Stimulated activated naive B cell treated with anti-CD40 and anti-IgM and Interleukin-4, amounts not matched to agents 10 μg/mL and 1 μg/mL and 100 μg/mL, for 72 hours (primary cell): ENCODE measurements at places on chromosomes 12 and 14.

DNA sequence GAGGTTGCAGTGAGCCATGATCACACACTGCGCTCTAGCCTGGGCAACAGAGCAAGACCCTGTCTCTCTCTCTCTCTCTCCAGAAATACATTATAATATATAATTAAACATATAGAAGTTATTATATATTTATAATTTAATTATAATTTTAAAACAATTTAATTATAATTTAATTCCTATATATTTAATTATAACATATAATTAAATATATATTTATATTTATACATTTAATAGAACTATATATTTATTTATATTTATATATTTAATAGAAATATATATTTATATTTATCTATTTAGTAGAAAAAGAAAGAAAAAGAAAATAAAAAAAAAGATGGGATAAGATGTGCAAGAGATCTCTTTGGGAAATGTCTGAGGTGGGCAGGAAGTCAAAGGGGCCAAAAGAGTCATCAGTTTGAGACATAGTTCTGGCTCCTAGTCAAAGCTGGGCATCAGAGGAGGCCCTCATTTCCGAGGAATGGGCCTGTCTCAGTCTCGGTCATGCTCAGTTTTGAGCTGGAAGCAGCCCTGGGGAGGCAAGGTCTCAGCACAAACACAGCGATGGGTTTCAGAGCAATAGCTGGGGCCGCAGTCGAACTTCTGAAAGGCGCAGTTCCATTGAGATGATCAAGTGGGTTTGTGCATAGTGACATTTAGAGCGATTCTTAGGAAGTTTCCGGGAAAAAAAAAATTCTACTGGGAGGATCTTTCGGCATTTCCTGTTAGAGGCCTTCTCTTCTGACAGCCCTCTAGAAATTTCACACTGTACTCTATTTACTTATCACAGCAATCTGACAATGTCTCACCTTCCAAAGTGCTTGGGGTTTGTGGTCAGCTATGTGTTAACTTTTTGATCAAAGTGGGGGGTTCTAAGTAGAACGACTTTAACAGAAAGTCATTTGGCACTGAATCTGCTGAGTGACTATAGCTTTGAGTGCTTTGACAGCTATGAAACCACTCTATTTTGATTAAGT, 58.7 kb upstream of the GZMB start:
- no peaks in the 10 kb centered on the region for H3K36me3 ChIP-seq
- H3K27me3 ChIP-seq = no peaks in the 10 kb centered on the region
- DNase-seq = no peak
- H3K27ac ChIP-seq = no peak overlapping the region

DNA sequence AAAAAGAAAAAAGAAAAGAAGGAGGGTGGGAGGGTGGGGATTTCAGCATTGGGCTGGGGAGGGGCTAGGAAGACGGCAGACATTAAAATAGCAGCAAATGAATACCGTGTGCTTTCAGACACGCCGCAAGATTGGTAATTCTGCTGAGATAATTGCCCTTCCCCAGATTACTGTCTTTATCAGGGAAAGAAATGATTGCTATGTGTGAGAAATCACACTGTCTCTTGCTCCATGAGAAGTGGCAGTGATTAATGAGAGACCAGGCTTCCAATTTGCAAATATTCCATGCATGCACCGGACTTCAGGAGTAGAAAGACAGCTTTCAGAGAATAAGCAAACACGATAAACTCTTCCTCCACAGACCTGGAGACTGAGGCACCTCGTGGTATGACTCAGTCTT, 7.6 kb upstream of the KCNA5 start:
- H3K4me3 ChIP-seq = no peak overlapping the region
- no peak overlapping the region for H3K27ac ChIP-seq
- H3K4me1 ChIP-seq = peaks cover 12% of the 10 kb centered on the region
- H3K27me3 ChIP-seq = peaks cover 20% of the 10 kb centered on the region
- DNase-seq = no peak

DNA sequence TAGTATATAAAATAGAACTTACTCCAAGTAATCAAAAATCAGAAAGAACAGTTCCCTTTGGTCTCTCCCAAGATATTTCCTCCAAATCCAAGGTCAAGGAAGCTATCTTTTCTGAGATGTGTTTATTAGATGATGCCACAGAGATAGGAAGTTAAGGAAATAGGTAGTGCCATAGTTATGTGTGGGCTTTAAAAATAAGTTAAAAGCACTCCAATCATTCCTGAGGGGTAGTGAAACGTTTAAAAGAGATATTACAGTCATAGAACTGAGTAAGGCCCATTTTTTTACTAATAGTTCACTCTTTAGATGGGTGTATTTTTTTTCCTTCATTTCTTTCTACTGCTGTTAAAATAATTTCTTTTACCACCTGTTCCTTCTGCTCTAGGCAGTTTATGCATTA, 1630.9 kb upstream of the SEL1L start:
- no peak overlapping the region for H3K27ac ChIP-seq
- no peak for DNase-seq
- no peaks in the 10 kb centered on the region for H3K4me1 ChIP-seq

- H3K36me3 ChIP-seq = peaks cover 37% of the 10 kb centered on the region
- H3K27ac ChIP-seq = peak overlapping the region; percentile 99
- H3K4me3 ChIP-seq = peak overlapping the region; percentile 92
- no peaks in the 10 kb centered on the region for H3K27me3 ChIP-seq
- peaks cover 51% of the 10 kb centered on the region for H3K4me1 ChIP-seq
These were observed 386 bp downstream of the HDAC7 start for GRCh38 chr12:47819138-47819895.

- H3K4me1 ChIP-seq = no peaks in the 10 kb centered on the region
- peaks cover 44% of the 10 kb centered on the region for H3K27me3 ChIP-seq
- no peak overlapping the region for H3K4me3 ChIP-seq
- H3K36me3 ChIP-seq = no peaks in the 10 kb centered on the region
- DNase-seq = no peak
- H3K27ac ChIP-seq = no peak overlapping the region
These were observed 253.4 kb upstream of the SFSWAP start for GRCh38 chr12:131457331-131458047.

DNA sequence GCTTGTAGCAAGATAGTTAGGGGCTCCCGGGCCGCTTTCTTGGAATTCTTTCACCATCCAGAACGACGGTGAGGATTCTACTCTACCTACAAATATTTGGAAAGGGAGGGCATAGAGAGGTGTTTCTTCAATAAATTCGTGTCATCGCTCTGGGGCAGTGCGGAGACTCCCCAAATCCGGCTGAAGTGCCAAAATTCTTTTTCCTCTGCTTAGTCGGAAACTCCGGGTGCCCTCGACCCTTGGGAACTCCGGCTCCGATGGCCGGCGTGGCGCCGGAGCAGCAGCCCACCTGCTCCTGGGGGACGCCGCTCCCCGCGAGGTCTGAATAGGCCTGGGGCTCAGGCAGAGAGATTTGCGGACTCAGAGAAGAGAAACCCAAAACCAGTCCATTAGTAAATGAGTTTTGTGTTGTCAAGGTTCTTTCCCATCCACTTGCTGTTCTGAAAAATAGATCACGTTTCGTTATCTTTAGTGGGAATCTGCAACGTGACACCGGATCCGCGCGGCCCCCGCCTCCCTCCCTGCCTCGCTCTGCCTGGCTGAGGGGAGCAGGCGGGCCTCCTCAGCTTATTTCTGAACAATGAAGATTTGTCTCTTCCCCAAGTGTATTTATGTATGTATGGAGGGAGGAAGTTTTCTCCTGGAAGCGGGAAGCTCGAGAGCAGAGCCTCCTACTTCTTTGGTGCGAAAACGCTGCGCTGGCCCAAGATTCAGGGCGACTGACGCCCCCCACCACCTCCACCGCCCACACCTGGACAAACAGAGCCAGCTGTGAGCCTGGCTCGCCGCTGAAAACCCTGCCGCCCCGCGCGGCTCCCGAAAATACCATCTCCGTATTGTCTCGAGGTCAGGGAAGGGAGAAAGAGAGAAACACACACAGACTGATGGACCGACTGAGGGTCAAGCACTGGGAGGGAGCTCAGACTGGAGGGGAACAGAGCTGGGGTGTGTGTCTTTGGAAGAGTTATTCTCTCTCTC, 3.7 kb upstream of the SIX1 start:
- H3K27ac ChIP-seq = peak overlapping the region; percentile 85
- peaks cover 66% of the 10 kb centered on the region for H3K4me1 ChIP-seq
- no peak overlapping the region for H3K4me3 ChIP-seq
- H3K27me3 ChIP-seq = peaks cover 79% of the 10 kb centered on the region
- DNase-seq = no peak

GRCh38 chr14:50812856-50813543, 18.0 kb downstream of the NIN start:
- DNase-seq = no peak
- H3K4me1 ChIP-seq = peaks cover 37% of the 10 kb centered on the region
- peak overlapping the region; percentile 75 for H3K4me3 ChIP-seq
- peak overlapping the region; percentile 95 for H3K27ac ChIP-seq
- H3K27me3 ChIP-seq = no peaks in the 10 kb centered on the region

DNA sequence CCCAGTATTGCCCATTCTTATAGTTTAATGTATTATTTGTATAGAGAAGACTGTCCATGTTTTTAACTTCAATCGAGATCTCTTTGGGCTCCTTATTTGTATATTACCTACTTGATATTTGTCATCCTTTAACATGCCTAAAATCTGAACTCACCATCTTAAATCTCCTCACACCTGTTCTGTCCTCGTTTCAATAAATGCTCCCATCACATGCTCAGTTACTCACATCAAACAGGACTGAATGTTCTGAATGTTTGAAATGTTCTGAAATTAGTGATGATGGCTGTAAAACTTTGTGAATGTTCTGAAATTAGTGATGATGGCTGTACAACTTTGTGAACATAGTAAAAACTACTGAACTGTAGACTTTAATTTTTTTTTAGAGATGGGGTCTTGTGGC, 34.5 kb downstream of the COCH start:
- no peak overlapping the region for H3K27ac ChIP-seq
- no peaks in the 10 kb centered on the region for H3K27me3 ChIP-seq
- H3K4me3 ChIP-seq = no peak overlapping the region
- no peaks in the 10 kb centered on the region for H3K4me1 ChIP-seq
- DNase-seq = no peak

- no peaks in the 10 kb centered on the region for H3K36me3 ChIP-seq
- no peak for DNase-seq
- H3K27me3 ChIP-seq = no peaks in the 10 kb centered on the region
- no peaks in the 10 kb centered on the region for H3K4me1 ChIP-seq
- H3K27ac ChIP-seq = no peak overlapping the region
- no peak overlapping the region for H3K4me3 ChIP-seq
These were observed 724.0 kb downstream of the GALC start for GRCh38 chr14:87268997-87269396.

DNA sequence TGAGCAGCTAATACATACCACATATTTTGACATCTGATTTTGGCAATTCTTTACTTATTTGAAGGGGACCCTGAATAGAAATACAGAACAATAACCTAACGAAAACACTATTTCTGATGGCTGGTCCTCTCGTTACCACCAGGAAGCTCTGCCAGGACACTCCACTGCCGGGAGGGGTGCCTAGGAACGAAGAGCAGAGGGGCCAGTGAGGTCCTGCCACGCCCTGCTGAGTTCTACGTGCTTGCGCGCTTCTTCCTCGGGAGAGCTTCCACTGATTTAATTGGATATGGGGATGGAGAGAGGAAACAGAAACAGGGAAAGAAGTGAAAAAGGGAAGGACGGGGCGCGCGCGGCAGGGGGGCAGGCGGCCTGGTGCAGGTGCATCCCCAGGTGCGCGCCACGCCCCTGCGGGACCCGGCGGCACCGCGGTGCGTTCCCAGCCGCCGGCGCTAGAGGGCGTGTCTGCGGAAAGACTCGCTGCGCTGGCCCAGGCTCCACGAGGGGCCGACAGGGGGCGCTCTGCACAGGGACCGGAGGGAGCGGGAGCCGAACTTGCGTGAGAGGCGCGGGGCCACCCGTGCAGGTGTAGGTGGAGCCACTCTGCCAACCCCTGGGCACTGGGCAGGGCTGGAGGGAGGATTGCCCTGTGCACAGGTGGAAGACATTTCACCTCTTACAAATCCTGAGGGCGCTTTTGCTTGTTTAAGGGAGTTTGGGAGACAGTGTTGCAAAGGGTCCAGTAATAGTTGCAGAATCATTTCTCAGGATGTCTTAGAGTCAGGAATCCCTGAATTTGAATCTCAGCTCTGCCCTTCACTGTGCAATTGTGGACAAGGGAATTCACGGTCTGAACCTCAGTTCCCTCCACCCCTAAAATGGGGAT, 986.3 kb upstream of the TMEM132C start:
- H3K36me3 ChIP-seq = no peaks in the 10 kb centered on the region
- H3K4me3 ChIP-seq = no peak overlapping the region
- peaks cover 2% of the 10 kb centered on the region for H3K4me1 ChIP-seq

DNA sequence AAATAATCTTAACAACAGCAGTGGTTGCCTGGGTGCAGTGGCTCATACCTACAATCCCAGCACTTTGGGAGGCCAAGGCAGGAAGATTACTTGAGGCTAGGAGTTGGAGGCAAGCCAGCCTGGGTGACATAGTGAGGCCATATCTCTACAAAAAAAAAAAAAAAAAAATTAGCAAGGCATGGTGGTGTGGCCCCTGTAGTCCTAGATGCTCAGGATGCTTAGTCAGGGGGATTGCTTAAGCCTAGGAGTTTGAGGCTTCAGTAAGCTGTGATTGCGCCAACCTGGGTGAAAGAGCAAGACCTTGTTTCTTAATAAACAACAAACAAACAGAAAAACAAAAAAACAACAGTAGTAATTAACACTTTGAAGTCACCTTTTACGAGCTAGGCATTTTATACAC, 642 bp upstream of the ACSM4 start:
- peaks cover 6% of the 10 kb centered on the region for H3K27me3 ChIP-seq
- no peaks in the 10 kb centered on the region for H3K4me1 ChIP-seq
- no peak overlapping the region for H3K27ac ChIP-seq
- H3K4me3 ChIP-seq = no peak overlapping the region

- H3K27ac ChIP-seq = peak overlapping the region; percentile 94
- H3K36me3 ChIP-seq = no peaks in the 10 kb centered on the region
- peaks cover 28% of the 10 kb centered on the region for H3K4me1 ChIP-seq
- peak overlapping the region; percentile 98 for H3K4me3 ChIP-seq
- no peak for DNase-seq
These were observed 529 bp downstream of the PHLDA1 start for GRCh38 chr12:76031081-76031413.

DNA sequence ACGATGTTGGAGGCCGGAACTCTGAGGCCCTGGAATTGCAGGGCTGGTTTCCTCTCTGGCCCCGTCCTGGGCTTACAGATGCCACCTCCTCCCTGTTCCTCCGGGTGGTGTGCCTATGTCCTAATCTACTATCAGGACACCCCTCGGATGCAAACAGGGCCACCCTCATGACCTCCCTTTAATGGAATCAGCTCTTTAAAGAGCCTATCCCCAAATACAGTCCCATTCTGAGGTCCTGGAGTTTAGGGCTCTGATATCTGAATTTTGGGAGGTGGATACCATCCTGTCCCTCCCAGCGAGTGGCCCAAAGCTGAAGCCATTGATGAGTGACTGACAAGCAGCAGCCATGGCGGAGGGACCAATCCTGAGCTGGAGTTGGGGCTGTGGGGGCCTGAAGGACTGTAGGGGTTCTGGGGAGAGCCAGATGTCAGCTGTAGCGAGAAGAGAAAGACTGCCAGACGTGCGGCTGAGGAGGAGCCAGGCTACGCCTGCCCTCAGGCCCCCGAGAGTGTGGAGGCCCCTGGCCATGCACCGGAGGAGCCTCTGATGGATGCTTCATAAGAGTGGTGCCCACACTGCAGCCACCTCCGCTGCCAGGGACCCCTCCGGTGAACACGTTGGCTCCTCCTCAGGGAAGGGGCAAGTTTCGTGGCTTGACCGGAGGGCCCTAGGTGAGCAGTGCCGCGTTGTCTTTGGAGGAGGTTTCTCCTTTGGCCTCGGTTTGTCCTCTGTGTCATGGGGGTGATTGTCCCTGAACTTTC, 100.2 kb downstream of the KIF26A start:
- peaks cover 45% of the 10 kb centered on the region for H3K27me3 ChIP-seq
- no peak overlapping the region for H3K4me3 ChIP-seq
- H3K36me3 ChIP-seq = peaks cover 8% of the 10 kb centered on the region

- no peak overlapping the region for H3K4me3 ChIP-seq
- H3K4me1 ChIP-seq = peaks cover 8% of the 10 kb centered on the region
- peak overlapping the region; percentile 5 for H3K27ac ChIP-seq
- peaks cover 85% of the 10 kb centered on the region for H3K27me3 ChIP-seq
- DNase-seq = no peak
- H3K36me3 ChIP-seq = peaks cover 2% of the 10 kb centered on the region
These were observed 123.8 kb downstream of the AACS start for GRCh38 chr12:125189015-125189414.
